ENCODE measurements at places on chromosomes 1 and 21.

- DNase-seq = no peak
Measured at GRCh38 chr1:27381969-27382762, 967 bp downstream of the CD164L2 start.

DNA sequence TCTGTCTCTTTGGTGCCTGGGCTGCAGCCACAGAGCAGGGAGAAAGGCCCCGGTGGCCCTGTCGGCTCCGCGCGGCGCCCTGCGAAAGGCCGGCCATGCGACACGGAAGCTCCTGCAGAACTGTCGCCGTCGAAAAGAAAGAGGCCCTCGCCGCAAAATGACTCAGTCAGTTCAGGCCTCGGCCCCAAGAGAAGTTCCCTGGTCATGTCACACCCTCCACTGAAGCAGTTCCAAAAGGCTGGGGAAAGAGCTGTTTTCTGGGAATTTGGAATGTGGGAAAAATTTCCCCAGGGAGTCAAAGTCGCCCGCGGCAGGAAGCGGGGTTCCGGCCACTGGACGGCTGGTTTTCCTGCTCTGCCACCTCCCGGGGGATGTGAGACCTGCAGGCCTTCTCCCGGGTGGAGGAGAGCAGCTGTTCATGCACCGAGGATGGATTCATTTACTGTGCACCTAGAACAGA, 115.8 kb upstream of the ZNF678 start:
- no peak for DNase-seq

DNA sequence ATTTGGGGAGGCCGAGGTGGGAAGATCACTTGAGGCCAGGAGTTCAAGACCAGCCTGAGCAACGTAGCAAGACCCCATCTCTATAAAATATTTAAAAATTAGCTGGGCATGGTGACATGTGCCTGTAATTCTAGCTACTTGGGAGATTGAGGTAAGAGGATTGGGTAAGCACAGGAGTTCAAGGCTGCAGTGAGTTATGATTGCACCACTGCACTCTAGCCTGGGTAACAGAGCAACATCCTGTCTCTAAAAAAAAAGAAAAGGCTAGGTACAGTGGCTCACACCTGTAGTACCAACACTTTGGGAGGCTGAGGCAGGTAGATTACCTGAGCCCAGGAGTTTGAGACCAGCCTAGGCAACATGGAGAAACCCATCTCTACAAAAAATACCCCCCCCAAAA, 35.7 kb upstream of the RCC1 start:
- DNase-seq = no peak

GRCh38 chr1:91701472-91701869, 184.5 kb downstream of the TGFBR3 start:
- DNase-seq = no peak

GRCh38 chr1:57770772-57771171, 346.9 kb upstream of the DAB1 start:
- no peak for DNase-seq

DNA sequence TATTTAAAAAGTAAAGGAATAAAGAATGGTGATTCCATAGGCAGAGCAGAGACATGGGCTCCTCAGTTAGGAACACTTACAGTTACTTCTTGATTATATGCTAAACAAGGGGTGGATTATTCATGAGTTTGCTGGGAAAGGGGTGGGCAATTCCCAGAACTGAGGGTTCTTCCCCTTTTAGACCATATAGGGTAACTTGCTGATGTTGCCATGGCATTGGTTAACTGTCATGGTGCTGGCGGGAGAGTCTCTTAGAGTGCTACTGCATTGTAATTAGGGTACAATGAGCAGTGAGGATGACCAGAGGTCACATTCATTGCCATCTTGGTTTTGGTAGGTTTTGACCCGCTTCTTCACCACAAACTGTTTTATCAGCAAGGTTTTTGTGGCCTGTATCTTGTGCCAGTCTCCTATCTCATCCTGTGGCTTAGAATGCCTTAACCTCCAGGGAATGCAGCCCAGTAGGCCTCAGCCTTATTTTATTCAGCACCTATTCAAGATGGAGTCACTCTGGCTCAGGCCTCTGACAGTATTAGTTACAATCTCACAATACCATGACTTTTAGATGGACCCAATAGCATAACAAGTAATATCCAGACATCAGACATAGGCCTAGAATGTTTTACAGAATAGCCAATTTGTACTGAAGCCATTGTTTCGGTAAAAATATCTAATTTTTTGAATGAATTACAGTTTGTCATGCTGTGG, 106.8 kb downstream of the ZBTB18 start:
- DNase-seq = no peak

GRCh38 chr21:31683029-31683428, 23.5 kb downstream of the SOD1 start:
- DNase-seq = no peak

DNA sequence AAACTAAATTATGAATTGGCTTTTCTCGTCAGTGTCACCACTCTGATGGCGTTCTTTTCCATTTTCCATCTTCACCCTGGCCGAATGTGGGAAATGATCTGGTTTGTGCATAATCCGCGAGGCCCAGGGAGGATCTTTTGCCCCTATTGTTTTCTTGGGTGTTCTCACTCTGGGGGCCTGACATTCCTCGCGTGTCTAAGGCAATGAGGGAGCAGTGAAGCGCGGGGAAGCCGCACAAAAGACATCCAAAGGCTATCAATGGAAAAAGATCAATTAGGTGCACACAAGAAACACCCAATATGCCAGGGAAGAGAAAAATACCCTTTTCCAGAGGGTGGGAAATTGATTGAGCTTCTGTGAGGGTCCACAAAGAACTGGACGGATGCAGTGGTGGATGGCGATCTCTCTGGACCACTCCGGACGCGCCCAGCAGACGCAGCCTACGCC, 941 bp upstream of the C1orf21 start:
- DNase-seq = no peak

DNA sequence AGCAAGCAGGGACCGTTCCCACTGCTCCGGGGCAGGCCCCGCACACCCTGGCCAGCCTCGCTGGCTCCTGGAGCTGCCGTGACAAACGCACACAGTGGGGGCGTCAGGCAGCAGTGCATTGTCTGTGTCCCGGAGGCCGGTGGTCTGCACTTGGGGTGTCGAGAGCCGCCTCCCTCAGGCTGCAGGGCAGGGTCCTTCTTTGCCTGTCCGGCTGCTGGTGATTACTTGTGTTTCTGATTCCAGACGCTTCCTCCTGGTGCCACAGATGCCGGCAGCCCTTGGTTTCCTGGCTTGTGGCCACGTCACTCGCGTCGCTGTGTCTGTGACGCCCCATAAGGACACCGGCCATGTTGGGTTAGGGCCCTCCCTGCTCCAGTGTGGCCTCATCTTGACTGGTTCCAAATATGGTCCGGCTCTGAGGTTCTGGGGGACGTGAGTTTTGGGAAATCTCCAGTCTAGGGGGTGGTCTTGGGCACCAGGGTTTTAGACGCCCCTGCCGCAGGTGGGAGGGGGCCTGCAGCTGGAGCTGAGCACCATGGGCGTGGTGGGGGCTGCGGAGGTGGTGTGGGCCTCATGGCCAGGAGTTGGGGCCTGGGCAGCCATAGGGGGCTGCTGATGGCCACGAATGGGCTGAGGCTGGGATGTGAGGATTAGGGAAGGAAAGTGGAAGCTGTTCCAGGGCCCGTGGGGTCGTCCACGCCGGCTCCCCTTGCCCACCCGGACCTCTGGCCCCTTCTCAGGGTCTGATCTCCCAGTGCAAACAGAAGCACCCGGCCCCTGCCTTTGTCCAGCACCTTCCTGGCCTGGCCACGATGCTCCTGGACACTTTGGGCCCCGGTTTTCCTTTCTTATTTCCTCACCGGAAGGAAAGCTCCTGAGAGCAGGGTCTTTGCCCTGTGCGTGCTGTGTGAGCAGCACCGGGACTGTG, 41.0 kb downstream of the SLX9 start:
- DNase-seq = no peak
